ENCODE measurements at places on chromosomes 3 and 15. TPM values are rescaled to one million over a fixed set of nuclear protein-coding genes. Genes with fewer than 3 reads are reported as not detected.

The SKOR1 gene
- 0.34 TPM for total RNA-seq

The CCDC39 gene
- total RNA-seq, result not detected

The CYP8B1 gene
- not detected for total RNA-seq

The TMCO5A gene
- total RNA-seq, result not detected

The TMEM44 gene
- total RNA-seq, result 13.4 TPM

The C3orf22 gene
- not detected for total RNA-seq

The GOLGA6L10 gene
- 2.1 TPM for total RNA-seq

The XCR1 gene
- 2.0 TPM for total RNA-seq

The NRG4 gene
- total RNA-seq, result 0.32 TPM

The ZNF770 gene
- total RNA-seq, result 25.4 TPM

GRCh38 chr3:60909526-60909925, 341.7 kb downstream of the FHIT start:
- no peak for DNase-seq

- no peak for DNase-seq
Observed at GRCh38 chr3:120462409-120462959, 11.7 kb upstream of the FSTL1 start.

- no peak for DNase-seq
Observed at GRCh38 chr3:45497963-45498362, 96.6 kb upstream of the LIMD1 start.

GRCh38 chr3:39285332-39285731, 5.5 kb upstream of the CX3CR1 start:
- DNase-seq, result no peak

DNA sequence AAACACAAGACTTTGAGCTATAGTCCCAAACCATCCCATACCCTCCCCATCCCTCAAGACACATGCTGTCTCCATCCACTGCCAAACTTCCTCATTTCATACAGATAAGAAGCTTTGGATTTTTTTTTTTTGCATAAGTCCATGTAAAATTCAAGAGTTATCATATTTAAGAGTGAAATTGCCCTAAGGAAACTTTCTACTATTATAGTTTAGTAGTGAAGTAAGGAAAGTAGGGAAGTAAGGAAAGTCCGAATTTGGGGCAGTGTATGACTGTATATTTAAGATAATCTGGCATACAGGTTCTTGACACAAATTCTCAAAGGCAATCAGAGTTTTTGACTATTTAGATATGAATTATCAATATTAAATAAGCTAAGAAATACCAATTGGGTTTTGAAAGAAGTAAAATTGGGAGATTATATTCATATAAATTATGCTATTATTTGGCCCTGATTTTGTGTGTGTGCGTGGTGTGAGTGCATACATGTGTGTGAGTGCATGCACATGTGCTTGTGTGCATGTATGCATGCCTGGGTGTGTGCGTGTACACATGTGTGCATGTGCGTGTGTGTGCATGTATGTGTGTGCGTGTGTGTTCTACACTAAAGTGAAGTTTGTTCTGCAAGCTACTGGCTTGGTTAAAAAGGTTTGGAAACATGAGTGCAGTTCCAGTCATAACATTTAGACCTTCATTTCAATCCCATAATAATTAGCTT, 83.6 kb upstream of the MBNL1 start:
- DNase-seq, result no peak

DNA sequence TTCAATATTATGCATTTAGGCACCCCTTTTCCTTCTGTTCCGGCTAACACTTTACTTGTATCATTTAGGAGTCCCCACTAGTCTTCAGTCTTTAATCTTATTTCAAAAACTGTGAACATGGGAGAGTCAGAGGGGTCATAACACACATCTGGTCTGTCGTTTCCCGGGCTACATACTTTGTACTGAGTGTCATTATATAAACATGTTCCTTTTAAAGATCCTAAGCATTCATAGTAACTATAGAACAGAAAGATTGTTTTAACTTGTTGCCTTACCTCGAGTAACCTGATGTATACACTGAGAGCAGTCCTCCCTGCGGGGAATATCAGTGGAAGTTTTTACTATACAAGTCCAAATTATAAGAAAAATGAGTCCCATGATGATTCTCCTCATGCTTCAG, 78.2 kb upstream of the VEPH1 start:
- DNase-seq, result no peak

GRCh38 chr3:186596568-186597287, 16.1 kb upstream of the AHSG start:
- DNase-seq, result no peak

- DNase-seq, result no peak
Observed at GRCh38 chr15:43975770-43976169, 149.0 kb downstream of the WDR76 start.

GRCh38 chr3:139811331-139811730, 123.7 kb upstream of the CLSTN2 start:
- no peak for DNase-seq

GRCh38 chr3:114809668-114810413, 337.2 kb downstream of the ZBTB20 start:
- DNase-seq, result no peak

- no peak for DNase-seq
Observed at GRCh38 chr15:89851673-89852341, 37.2 kb upstream of the ANPEP start.

- DNase-seq, result no peak
Observed at GRCh38 chr3:60775985-60776384, 475.3 kb downstream of the FHIT start.

GRCh38 chr3:159852821-159853505, 135.7 kb upstream of the IL12A start:
- DNase-seq, result peak; percentile 52

DNA sequence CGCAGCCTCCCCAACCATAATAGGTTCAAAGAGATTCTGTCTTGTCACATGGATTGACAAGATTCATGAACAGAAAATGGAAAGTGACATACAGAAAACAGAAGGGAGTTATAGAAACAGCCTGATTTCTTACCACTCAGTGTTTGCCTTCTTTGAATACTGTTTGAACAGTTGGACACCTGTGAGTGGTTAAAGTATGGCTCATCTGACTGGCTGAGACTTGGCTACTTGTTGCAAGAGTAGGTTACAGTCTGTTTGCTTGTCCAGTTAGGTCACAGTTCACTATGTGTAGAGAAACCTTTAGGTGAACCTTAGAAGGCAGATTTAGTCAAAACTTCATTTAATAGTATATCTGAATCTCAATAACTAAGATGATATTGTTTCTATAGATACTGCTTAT, 1003.9 kb upstream of the EPHA6 start:
- DNase-seq, result no peak

- DNase-seq, result no peak
Observed at GRCh38 chr3:111864821-111865656, 6.0 kb downstream of the PHLDB2 start.

DNA sequence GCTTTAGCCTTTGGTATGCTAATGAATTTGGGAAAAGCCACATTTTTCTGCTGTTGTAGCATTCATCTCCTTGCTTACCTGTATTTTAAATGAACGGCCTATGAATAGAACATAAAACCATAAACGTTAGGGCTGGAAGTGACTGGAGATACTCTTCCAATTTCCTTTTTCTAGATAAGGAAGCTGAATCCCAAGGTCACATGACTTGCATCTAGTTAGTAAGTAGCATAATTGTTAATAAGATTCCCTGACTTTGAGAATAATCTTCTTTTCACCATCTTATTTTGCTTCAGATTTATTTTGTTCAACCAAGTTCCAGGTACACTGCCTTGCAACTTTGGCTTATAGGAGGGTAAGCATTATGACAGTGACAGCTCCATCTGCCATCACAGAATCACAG, 20.7 kb upstream of the EDEM1 start:
- no peak for DNase-seq

DNA sequence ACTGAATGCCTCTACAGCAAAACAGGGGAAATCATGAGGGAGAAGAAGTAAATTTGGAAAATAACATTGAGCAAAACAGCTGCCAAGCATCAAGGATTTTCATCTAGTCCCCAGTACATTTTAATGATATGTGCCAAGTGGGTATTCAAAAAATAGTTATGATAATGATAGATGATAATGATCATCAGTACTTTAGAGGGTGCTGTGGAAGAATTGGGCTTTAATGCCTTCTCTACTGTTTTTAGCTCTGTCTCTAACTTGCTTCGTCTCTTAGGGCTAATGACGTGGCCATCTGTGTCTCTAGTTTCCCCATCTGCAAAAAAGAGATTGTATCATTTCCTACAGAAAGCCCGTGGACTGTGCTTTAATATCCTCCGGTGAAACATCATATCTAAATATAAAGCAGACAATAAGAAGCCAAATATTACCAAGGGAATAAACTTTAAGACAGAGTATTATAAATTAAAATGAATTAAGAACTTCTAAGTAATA, 10.2 kb upstream of the FSIP1 start:
- DNase-seq, result no peak

- no peak for DNase-seq
Observed at GRCh38 chr15:86834115-86834863, 754.6 kb downstream of the AGBL1 start.

DNA sequence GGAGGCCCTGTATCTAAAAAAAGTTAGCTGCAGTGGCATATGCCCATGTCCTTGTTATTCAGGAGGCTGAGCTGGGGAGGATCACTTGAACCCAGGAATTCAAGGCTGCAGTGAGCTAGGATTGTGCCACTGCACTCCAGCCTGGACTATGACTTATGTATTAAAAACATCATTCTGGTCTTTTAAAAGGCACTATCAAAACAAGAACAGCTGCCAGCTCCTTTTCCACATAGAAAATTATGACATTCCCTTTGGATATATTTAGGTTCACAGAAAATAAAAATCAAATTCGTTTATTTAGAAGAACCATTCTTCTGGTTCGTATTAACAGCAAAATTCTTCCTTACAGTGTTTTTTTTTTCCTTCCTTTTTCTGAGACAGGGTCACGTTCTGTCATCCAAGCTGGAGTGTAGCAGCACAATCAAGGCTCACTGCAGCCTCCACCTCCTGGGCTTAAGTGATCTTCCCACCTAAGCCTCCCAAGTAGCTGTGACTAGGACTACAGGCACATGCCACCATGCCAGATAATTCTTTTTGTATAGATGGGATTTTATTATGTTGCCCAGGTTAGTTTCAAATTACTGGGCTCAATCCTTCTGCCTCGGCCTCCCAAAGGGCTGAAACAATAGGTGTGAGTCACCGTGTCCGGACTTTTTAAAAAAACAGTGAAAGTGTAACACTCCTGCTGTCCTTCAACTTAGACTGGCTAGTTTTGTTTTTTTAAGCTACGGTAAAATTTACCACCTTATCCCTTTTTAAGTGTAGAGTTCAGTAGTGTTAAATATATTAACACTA, 13.9 kb downstream of the ICE2 start:
- DNase-seq, result no peak
